ENCODE measurements at places on chromosomes 2 and 18.

DNA sequence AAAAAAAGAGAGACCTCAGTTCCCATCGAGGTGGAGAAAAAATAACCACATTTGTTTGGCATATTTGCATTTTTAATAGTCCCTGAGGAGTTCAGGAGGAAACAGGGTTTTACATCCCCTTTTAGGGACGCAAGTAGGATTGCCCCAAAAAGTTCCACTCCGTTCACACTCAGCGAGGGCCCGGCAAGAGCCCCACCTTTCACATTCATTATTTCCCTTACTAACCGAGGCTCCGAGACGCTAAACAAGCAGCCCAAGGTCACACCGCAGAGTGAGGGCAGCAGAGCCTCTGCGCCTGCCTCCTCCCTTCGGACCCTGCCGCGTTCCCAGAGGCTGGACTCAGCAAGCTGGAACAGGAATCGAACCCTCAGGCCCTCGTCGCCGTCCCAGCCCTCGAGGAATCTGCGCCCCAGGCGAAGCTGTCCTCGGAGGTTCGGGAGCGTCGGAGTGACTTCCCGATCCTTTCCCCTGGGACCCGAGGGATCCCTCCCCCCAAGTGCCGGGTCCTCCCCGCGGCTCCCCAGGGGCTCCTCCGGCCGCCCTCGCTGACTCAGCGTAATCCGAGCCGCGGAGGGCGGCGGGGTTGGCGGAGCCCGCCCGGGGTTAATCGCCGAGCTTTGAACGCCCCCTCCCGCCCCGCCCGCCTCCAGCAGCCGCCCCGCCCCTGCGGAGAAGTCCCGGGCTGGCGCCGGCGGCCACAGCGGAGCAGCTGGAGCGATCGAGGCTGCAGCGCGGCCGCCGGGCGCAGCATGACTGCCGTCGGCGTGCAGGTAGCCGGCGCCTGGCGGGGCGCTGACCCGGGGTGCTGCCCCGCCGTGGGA, at the start of gene TMEM37:
TMEM37 (plus strand) TSS at position 700 of the 821 bp plus-strand sequence; CDS start at position 750, 50 bp downstream.
- DNase-seq = peak; percentile 35

DNA sequence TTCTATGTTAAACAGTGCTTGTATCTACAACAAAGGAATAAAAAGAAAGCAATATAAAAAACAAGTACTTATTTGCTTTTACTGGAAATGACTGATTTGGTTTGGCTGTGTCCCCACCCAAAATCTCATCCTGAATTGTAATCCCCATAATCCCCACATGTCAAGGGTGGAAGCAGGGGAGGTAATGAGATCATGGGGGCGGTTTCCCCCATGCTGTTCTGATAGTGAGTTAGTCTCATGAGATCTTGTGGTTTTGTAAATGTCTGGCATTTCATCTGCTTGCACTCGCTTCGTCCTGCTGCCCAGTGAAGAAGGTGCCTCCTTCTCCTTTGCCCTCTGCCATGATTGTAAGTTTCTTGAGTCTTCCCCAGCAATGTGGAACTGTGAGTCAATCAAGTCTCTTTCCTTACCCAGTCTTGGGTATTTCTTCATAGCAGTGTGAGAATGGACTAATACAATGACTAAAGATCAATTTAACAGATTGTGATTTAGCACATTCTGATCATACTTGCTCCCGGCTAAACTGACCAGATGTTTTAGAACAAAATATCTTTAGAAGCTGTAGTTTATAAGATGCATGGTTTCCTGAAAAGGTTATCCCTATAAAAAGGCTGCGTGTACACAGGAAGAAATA, 19.9 kb downstream of the PTH2R start:
- no peak for DNase-seq

- no peak for DNase-seq
These were observed 137.8 kb upstream of the RND3 start for GRCh38 chr2:150625303-150625702.

- DNase-seq = no peak
These were observed 133.4 kb upstream of the NABP1 start for GRCh38 chr2:191544461-191545062.

- no peak for DNase-seq
These were observed 6.6 kb upstream of the ASNSD1 start for GRCh38 chr2:189654641-189655040.

GRCh38 chr2:57160976-57161375, 885.6 kb upstream of the VRK2 start:
- no peak for DNase-seq

DNA sequence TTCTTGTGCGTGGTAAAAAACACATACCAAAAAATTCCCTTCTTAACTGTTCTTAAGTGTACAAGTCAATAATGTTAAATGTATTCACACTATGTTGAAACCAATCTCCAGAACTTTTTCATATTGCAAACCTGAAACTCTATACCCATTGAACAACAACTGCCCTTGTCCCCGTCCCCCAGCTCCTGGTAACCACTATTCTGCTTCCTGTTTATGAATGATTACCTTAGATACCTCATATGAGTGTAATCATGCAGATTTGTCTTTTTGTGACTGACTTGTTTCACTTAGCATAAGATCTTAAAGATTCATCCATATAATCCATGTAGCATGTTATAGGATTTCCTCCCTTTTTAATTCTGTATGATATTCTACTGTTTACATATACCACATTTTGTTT, 59.9 kb downstream of the NAT8 start:
- no peak for DNase-seq

- no peak for DNase-seq
These were observed 107.8 kb downstream of the ZNF521 start for GRCh38 chr18:25244170-25244569.

DNA sequence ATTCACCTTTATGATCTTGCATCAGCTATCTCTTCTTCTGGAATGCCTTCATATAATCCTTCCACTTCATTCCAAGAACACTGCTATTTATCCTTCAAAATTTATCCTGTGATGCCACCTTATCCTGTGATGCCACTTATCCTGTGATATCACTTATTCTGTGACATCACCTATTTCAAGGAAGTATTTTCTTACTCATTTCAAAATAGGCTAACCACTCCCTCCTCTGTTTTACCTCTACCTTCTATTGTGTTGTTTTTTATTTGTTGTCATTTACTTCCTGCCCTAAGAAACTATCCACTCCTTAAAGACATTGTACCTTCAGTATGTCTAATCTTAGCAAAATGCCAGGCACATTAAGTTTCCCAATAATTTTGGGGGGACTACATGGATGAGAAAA, 38.8 kb downstream of the CD226 start:
- no peak for DNase-seq

DNA sequence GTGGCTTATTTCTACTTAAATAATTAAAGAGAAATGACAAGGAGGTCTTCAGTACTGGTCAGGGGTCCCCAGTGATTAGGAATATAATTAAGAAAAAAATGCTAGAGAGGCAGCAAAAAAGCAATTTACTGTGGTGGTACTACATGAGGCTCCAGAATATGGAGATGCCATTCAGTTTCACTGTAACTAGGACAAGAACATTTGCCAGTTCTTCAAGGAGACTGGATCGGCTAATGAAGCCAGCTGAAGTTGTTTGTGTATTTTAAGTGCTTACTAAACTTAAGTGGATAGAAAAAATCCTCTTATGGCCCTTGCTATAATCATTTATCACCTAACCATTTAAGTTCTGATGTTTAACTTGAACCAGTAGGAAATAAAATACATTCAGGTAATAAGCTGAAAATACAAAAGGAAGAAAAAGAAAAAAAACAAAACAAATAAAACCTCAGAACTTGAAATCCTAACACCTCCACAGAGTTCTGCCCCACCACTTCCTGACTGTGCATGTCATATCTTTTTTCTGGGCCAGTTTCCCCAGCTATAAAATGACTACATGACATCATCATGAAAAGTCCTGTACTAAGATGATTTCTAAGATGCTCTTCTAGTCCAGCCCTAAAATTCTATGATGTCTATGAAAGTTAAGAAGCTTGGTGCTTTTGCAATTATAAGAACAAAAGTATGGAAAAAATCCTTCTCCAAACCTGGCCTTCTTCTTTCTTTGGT, 98.0 kb downstream of the TRABD2A start:
- peak; percentile 64 for DNase-seq

DNA sequence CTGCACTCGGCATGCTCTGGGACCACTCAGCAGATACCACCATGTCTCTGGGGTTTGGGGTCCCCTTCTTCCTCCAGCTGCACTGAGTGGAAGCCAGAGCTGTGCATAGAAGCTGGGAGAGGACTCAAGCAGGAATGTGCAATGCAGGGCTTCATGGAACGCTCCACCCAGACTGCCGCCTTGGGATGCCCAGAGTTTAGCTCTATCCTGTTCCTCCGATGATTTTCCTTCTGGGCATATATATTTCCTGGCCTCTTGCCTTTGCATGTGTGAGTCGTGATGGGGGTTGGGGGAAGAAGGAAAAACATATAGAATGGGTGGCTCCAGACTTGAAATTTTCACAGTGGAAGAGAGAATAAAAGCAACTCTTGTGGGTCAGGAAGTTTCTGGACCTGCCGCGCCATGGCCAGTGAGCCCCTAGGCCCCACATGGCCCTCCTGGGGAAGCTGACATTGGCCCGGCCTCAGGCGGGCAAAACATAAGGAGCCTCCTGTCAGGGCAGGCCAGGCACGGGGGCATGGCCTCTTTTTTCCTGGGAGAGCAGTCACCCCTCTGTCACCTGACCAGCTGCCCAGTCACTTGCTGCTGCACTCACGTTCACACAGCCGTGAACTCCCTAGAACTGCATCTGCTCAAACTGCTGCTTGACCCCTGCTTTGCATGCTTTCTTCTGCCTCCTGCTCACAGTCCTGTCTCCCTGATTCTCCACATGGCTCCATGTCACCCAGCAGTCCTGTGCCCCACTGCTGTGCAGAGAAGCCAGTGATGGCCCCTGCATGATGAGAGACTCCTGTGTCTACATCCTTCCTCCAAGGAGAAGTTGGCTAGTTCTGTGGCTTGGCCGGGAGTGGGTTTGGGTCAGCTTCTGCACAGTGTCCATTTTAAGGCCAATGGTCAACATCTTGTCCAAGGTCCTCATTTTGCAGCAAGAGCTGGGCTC, 197.8 kb downstream of the CTIF start:
- no peak for DNase-seq

GRCh38 chr2:71552356-71552755, 99.0 kb downstream of the DYSF start:
- DNase-seq = no peak

GRCh38 chr2:217283460-217283859, 423.6 kb upstream of the TNP1 start:
- no peak for DNase-seq

DNA sequence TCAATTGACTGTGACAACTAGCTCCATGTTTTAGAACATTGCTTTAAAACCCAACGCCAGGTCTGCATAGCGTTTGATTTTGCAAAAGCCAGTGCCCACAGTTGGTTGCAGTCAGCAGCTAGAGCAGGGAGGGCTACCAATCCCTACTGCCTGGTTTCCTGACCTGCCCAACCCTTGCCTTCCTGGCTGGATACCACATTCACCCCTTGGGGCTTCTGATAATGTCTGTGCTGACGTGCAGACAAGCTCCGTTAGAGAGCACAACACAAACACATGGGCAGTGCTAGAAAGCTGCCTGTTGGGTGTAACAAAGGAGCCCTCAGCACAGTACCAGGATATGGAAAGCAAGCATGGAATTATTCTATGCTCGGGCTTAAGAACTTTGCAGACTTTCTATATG, 71.4 kb upstream of the THSD7B start:
- DNase-seq = no peak

DNA sequence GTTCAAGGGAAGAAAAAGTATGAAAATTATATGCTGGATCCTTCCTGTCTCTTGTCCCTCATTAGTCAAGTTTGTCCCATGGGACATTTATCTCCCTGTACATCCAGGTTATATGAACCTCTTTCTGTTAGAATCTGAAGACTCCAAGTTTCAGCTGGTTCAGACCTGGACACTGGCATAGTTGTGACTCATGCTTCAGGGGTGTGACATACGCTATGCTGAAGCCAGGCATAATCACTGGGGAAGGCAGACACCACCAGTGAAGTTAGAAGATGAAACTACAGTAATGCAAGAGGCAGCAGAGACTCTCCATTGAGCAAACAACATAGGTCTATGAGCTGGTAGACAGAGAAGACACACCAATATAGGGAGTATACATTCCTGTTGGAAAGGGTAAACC, 269.7 kb upstream of the SLC8A1 start:
- no peak for DNase-seq

All from CD4-positive, alpha-beta T cell treated with Interleukin-17A for 4 hours (primary cell).